Stimulated activated naive CD8-positive, alpha-beta T cell treated with anti-CD3 and anti-CD28 coated beads, Interleukin-15, Interleukin-2, amounts not matched to agents 100 U/mL and 50 U/mL, for 24 hours (primary cell): ENCODE measurements at places on chromosomes 3 and 15.

GRCh38 chr3:175308097-175308496 is 449.0 kb downstream of the NAALADL2 start:
- DNase-seq: no peak

DNA sequence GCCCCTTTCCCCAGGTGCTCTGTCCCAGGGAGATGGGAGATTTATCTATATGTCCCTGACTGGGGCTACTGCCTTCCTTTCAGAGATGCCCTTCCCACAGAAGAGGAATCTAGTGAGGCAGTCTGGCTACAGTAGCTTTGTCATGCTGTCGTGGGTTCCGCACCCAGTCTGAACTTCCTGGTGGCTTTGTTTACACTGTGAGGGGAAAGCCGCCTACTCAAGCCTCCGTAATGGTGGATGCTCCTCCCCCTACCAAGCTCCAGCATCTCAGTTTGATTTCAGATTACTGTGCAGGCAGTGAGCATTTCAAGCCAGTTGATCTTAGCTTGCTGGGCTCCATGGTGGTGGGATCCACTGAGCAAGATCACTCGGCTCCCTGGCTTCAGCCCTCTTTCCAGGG is 35.4 kb upstream of the SLC7A14 start:
- no peak for DNase-seq

- DNase-seq: no peak
Measured at GRCh38 chr15:98617328-98617980, 30.9 kb upstream of the IGF1R start.

- DNase-seq: no peak
Measured at GRCh38 chr15:55241891-55242290, 45.1 kb upstream of the RSL24D1 start.

DNA sequence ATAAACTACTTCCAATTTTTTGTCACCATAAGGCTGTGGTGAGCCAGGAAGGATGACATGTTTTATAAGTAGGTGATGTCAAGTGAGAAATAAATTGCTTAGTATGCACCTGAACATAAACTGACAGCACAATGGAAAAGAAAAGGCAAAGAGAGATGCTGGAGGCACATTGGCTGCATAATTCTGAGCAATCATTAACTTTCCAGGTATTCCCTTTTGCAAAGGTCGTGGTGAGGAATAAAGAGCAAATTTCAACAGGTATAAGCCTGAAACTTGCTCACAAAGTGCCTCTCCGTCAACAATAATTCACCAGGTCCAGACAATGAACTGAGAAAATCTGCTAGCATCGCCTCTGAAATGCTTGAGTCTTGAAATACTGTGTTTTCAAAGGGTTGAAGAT is 48.2 kb downstream of the ITGB5 start:
- no peak for DNase-seq

GRCh38 chr15:83278191-83278590 is 6.3 kb downstream of the BNC1 start:
- no peak for DNase-seq
